Activated CD8-positive, alpha-beta memory T cell treated with anti-CD3 and anti-CD28 coated beads, Interleukin-2, amount 50 U/mL, for 4 hours (primary cell): ENCODE measurements at places on chromosomes 3 and 15.

GRCh38 chr15:40926659-40927494, 2.3 kb upstream of the DLL4 start:
- no peak for DNase-seq

DNA sequence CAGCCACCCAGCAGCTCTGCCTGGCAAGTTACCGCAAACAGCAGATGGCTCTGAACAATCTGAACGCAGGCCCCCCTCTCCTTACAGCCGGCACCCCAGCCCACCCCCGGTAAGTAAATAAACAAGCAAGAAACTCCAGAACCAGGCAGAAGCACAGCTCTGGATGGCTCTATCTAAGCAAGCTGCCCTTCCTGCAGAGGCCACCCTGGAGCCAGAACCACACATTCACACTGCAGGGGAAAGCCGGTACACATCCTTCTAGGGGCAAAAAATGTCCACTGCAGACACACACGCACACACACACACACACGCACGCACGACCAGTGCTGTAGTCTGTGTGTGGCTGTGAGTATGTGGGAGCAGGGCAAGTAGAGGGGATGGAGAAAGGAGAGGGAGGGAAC, 63.9 kb downstream of the ADCY5 start:
- DNase-seq = no peak

DNA sequence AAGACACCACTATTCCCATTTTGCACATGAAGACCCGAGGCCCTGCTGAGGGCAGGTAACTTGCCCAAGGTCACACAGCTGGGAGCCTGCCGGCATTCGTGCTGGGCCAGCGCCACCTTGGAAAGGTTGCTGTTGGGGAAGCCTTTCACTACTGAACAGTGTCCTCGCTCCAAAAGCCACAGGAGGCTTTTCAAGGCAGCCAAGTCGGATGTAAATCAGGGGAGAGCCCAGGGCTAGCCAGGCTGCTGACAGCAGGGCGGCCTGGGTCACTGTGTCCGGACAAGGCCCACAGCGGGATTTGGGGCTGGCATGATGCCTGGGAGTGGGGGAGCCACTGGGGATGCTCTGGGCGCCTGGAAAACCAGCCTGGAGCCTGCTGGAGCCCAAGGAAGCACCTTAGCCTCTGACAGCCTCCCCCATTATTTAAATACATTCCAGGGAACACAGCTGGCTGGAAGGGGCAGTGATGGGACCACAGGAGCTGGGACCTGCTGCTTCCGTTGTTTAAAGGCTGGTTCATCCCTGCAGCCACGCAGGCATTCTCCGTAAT, 10.5 kb downstream of the SLC6A6 start:
- no peak for DNase-seq

- DNase-seq = no peak
These were observed 452.8 kb downstream of the FHIT start for GRCh38 chr3:60798456-60798855.

- no peak for DNase-seq
These were observed 34.6 kb downstream of the CDIN1 start for GRCh38 chr15:36614016-36614415.

DNA sequence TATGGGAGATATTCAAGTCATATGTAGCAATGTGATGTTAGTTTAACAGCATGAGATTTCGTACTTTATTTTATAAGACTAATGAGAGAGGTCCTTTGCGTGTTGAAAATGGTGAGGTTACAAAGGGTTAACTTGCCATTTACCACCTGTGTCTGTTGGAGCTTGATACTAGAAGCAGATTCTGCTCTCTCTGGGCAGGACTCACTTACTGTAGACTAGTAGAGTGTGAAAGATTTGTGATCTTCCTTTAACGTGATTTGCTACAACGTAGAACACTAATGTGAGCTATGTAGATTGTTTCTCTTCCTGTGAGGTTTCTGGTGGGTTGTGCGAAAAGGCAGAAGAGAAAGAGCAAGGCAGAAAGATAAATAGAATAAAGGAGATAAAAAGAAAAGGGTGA, 1.1 kb downstream of the TP63 start:
- no peak for DNase-seq

- no peak for DNase-seq
These were observed 11.1 kb upstream of the PLAAT1 start for GRCh38 chr3:193229851-193230420.

- DNase-seq = no peak
These were observed 92.3 kb downstream of the FOXP1 start for GRCh38 chr3:71491154-71491752.

- DNase-seq = no peak
These were observed 7.9 kb downstream of the P4HTM start for GRCh38 chr3:48997714-48998637.

- peak; percentile 47 for DNase-seq
These were observed 121.3 kb downstream of the RPLP1 start for GRCh38 chr15:69573815-69574475.

GRCh38 chr15:101362359-101362758, 67.3 kb upstream of the SNRPA1 start:
- no peak for DNase-seq

DNA sequence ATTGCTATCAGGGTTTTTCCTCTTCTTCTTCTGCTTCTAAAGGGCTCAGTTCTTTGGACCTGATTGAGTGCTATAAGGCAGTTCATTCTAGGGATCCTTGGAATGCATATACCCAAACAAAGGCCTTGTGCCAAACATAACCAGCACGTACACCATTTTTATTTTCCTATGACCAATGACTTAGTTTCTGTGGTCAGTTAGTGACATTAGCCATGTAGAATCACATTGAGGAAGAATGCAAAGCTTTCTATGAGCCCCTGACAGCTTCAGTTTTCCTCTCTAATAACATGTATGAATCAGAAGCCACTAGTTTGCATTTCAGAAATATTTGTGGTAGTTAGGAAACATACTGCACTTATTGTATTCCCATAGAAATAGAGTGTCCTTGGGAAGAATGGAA, 240.0 kb downstream of the THRB start:
- DNase-seq = no peak

DNA sequence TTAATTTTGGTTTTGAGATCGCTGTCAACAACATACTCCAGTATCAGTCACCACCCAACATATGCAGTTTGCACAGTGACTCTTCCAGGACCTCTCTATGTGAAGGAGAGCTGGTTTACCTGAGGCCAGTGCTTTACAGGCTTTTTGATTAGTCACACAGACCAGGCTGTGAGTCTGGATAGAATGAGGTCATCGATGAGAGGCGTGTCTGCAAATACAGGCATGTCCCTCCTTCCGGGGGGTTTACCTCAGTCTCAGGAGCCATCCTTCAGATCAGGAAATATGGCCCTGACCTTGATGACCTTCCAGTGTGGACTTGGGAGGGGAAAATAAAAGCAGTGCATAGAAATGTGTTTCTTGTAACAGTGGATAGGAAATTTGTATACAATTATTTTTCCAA, 46.9 kb downstream of the KBTBD12 start:
- DNase-seq = no peak

DNA sequence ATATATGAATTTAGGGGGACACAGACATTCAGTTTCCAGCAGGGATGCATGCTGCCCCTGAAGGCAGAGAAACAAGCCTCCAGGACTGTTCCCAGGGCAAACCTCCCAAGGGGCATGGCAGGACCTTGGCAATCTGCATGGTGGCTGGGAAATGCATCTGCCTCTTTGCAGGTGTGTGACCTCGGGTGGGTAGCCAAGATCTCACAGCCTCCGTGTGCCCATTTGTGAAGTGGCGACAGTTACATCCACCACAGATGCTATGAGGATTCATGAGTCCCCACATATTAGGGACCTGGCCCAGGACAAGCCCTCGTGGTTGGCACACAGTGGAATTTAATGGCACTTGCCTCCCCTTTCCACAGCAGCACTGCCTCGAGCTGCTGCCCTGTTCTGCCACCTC, 29.9 kb downstream of the SLC28A1 start:
- DNase-seq = no peak

- no peak for DNase-seq
These were observed 73.9 kb downstream of the SEC22A start for GRCh38 chr3:123275691-123276090.

GRCh38 chr3:74614107-74614967, at the start of gene CNTN3:
TSS of gene CNTN3 (minus strand) at chr3:74614659. CDS start at chr3:74521112, 93,547 bp downstream.
- DNase-seq = no peak

DNA sequence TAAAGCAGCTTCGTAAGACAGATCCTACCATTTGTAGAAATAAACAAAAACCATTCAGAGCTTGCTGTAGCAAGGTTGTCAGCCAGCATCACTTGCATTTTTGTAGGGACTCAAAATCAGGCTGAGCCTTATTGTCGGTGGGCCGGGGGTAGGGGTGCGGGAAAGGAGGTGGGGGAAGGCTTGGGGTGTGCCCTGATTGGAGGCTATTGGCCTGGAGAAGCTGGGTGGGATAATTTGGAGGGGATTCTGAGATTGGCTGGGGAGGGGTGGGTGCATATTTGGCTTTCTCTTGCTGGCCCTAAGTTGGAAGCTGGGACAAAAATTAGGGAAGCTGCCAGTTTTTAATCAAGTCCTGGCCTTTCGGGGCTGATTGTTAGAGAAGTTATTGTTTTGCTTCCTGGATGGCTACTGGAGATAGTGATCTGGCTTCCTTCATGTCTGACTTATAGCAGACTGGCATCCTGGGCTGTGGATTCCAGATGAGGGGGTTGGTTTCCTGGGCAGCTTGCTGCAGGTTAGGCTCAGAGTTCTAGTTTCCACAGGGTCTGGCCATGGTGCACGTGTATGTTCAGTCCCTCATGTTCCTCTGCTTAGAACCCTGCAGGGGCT, 22.8 kb downstream of the STOML1 start:
- no peak for DNase-seq

- no peak for DNase-seq
These were observed 91.9 kb downstream of the MB21D2 start for GRCh38 chr3:192825657-192826200.

GRCh38 chr3:150721285-150722130, 17.8 kb upstream of the ERICH6 start:
- DNase-seq = no peak

- DNase-seq = no peak
These were observed 61.8 kb downstream of the ITGA11 start for GRCh38 chr15:68369931-68370767.

DNA sequence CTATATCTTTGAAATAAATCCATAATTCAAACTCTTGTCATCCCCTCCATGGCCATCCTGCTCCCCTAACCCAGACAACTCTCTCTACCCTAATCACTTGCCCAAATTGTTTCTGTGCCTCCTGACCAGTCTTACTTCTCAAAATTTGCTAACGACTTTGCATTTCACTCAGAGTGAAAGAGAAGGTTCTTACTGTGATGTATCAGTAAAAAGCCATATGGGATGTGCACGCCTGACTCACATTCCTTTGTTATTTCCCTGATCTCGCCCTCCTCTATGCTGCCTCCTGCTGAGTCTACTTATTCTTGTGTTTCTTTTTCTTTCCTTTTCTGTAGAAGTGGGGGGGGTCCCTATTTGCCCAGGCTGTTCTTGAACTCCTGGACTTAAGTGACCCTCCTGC, 487.2 kb upstream of the FRG2C start:
- no peak for DNase-seq

GRCh38 chr3:130515755-130516154, 1.2 kb upstream of the COL6A6 start:
- no peak for DNase-seq

GRCh38 chr3:54826251-54826691, 101.6 kb downstream of the LRTM1 start:
- no peak for DNase-seq

- DNase-seq = no peak
These were observed 40.8 kb downstream of the LMCD1 start for GRCh38 chr3:8542190-8543135.

- no peak for DNase-seq
These were observed 849.3 kb downstream of the ROBO1 start for GRCh38 chr3:78918361-78919020.

- DNase-seq = no peak
These were observed 32.1 kb upstream of the C3orf38 start for GRCh38 chr3:88117683-88118082.

DNA sequence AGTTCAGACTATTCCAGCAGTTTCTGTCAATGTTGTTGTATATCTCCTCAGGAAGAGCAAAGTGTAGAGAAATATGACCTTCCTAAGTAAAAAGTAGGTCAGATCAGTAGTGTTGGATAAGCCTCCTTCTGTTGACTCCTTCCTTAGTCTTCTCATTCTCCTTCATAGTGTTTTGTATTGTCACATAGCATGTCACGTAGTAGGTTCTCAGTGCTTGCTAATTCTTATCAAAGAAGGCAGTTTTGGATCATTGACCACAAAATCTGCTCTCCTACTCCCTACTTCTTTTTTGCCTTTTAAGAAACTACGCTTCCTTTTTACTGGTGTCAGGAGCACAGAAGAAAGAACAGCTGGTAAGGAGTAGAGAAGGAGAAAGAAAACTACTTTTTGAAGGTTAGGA, 1.0 kb upstream of the MGA start:
- no peak for DNase-seq

GRCh38 chr15:90463381-90463780, 66.3 kb upstream of the CRTC3 start:
- no peak for DNase-seq
